Fibroblast of pulmonary artery (primary cell): ENCODE measurements at places on chromosomes 13 and 19.

GRCh38 chr13:43077461-43077860 is 54.1 kb downstream of the DNAJC15 start:
- DNase-seq: no peak

GRCh38 chr19:20664901-20665781 is 3.8 kb upstream of the ZNF626 start:
- peak; percentile 3 for DNase-seq

DNA sequence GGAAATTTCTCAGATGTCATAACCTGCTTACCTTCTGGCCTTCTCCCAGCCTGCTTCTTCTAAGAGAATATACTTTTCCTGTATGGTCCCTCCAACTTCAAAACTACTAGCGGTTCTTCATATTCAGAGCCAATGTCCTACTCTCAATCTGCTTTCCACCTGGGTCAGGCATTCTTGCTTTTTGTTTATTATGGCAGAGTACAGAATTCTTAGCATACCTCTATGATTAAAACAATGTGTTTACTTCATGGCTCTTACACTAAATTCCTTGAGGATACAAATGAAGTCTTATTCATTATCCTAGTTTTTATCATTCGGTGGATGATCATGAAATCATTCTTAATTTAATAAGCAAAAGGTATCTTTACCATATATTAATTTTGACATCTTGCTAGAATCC is 484.2 kb upstream of the SLITRK1 start:
- DNase-seq: peak; percentile 21

GRCh38 chr19:40589591-40590429 is 11.4 kb upstream of the LTBP4 start:
- no peak for DNase-seq

DNA sequence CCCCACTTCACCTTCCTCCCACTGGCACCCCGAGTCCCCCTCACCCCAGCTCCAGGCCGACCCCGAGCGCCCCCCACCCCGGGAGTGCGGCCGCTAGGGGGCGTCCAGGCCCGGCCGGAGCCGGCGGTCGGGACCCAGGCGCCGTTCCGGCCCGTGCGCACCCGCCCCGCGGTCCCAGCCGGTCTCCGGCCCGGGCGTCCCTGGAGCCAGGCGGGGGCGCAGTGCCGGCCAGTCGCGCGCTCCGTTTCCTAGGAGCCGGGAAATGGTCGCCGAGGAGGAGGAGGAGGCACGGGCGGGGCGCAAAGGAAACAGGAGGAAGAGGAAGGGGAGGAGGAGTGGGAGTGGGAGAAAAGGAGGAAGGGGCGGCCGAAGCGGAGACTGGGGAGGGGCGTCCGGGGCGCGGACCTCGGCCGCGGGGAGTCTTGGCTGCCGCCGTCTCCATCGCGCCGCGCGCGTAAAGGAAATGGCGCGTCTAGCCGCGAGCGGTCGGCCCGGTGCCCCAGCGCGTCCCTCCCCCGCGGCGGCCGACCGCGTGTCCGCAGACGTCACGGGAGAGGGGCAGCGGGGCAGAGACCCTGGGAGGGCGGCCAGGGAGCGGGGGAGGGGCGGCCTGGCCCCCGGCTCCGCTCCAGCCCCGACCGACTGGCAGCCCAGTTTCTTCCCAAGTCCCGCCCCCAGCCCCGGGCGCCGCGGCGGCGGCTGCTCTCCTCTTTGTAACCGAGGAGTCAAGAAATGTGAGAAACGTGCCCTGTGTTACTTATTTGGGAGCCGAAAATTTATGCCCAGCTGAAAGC is 1.1 kb upstream of the KCTD15 start:
- DNase-seq: peak; percentile 90

DNA sequence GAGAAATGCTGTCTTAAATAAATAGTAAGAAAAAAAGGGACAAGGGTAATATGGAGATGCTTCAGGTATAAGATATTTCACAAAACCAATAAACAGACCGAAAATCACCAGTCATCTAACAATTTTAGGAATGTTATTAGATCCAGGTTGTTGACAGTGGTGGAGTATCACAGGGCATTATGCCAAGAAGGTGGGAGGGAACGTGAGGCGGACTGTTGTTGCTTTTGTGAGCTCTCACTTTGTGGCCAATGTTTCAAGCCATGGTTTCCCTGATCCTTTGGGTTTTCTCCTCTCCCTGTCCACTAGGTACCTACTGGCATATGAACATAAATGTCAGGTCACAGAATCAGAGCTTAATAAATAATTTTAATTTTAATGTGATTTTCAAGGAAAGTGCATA is 790.3 kb upstream of the SLITRK1 start:
- no peak for DNase-seq

- peak; percentile 87 for DNase-seq
Observed at GRCh38 chr13:39777527-39778061, 122.1 kb downstream of the COG6 start.

GRCh38 chr13:42656161-42656560 is 82.2 kb downstream of the TNFSF11 start:
- DNase-seq: peak; percentile 31

- DNase-seq: no peak
Observed at GRCh38 chr19:40445780-40446262, 1.7 kb upstream of the SERTAD3 start.

DNA sequence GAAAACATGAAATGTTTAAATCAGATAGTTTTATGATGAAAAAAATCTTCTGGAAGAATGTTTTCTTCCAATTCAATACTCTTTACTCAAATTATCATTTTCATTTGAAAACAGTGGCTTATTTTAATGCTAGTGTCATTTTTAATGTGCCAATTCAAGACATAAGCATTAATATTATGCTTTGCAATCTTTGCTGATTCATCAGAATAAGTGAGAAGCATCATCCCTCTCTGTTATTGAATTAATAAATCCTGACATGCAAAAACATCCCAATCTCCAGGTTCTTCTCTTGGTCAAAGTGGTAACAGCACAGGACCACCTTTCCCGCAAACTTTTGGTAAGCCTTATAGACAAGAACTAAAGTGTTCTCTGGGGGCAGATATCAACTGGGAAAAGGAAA is 3.8 kb downstream of the INTS6 start:
- DNase-seq: no peak

DNA sequence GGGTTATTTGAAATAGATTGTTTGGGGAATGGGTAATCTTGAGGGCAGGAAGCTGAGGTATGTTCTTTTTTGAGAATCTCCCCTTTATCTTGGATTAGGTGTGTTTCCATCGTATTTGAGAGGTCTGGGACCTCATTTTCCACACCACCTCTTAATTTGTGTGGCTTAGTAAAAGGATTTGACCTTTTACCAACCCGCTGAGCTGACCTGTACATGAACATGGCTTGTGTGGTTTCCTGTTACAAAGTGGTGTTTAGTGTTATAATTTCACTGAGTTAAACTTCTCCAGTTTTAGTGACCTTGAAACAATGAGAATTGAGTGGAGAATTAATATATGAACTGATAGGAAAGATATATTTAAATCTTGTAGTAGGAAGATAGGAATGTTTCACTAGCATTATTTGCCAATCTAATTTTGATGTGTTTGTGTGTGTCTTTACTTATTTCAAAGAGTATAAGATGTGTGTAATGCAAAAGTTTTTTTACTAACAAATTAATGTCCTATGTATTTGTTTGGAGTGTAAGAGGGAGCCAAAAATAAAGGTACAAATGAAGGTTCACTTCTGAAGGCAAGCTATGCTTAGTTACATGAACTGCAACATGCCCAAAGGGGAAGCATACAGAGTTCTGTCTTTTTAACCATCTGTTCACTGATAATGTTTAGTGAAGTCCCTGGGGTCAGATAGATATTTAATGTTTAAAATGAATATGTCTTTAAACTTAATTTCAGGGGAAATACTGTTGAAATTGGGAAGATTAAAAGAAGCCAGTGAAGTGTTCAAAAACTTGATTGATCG is 17.1 kb downstream of the NAA16 start:
- DNase-seq: no peak

GRCh38 chr13:44826591-44827350 is 162.5 kb downstream of the NUFIP1 start:
- DNase-seq: no peak

DNA sequence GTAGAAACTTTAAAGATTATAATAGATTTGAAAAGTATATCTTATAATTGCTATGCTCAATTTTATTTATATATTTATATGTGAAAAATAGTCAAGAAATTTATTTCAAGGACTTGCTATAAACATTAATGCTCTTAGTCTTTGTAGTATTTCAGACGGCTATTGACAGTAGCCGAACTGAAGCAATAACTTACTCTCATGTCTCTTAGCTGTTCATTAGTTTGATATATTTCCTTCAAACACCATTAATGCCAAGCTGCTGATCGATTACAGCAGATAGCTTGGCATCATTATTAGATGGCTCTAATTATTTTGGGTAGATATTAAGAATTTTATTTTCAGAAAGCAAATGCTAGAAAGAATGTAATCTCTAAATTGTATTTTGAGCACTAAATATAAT is 1151.5 kb upstream of the SPRY2 start:
- no peak for DNase-seq

- peak; percentile 82 for DNase-seq
Observed at GRCh38 chr19:46351241-46352041, 4.6 kb downstream of the PPP5C start.

DNA sequence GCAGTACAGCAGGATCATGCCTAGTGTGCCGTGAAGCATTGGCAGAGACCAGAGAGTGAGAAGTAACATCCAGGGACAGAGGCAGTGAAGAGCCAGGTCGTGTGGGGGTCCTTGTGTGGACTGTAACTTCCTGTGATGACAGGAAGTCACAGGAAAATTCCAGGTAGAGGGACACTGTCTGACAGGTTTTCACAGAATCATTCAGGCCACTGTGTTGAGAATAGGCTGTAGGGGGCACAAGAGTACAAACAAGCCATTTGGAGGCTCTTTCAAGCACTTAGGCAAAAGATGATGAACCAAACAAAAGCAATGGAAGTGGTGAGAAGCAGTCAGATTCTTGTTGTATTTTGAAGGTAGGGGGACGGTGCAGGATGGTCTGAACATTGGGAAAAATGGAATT is 46.4 kb downstream of the N4BP2L1 start:
- peak; percentile 63 for DNase-seq

DNA sequence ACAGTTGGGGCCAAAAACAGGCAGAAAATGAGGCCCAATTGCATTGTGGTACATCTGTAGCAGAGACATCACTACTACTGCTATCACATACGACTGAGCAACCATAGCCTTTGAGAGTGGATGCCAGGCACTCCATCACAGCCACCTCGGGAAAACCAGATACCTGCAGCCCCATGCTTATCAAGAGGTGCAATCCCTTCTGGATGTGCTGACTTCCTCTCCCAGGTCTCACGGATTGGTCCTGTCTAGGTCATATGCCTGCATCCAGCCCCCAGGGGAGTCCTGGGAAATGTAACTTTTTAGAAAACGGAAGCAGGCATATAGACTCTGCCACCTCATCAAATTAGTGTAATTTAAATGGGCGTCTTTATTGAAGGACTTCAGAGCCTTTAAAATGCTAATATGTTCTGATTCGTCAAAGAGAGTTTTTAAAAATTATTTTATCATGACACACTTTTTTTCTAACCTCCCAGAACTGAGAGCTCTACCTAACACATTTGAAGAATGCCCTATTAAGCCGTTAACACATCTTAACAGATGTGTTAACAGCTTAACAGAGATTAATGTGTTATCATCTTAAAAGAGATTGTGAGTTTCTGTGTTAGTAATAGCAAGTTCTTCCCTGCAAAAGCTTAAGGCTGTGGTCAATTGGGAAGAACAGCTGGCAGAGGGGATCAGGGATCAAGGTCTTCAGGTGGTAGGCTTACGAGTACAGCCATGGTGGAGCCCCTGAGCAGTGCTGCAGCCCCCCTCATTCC is 63.9 kb downstream of the DLEU7 start:
- DNase-seq: no peak

GRCh38 chr13:49021953-49022352 is 46.2 kb downstream of the FNDC3A start:
- DNase-seq: no peak
